ENCODE measurements at places on chromosomes 2 and 18. TPM values are rescaled to one million over a fixed set of nuclear protein-coding genes. Genes with fewer than 3 reads are reported as not detected.

Gene MYO1B
- total RNA-seq = 44.4 TPM

- peaks cover 50% of the 10 kb centered on the region for H3K4me1 ChIP-seq
- H3K27ac ChIP-seq = peak overlapping the region; percentile 85
- no peaks in the 10 kb centered on the region for H3K27me3 ChIP-seq
- no peak for DNase-seq
These were observed 47.6 kb downstream of the TNS1 start for GRCh38 chr2:217954971-217955740.

GRCh38 chr2:38765551-38765950 is 12.5 kb upstream of the GEMIN6 start:
- DNase-seq = no peak
- H3K27ac ChIP-seq = no peak overlapping the region
- H3K4me1 ChIP-seq = no peaks in the 10 kb centered on the region
- no peaks in the 10 kb centered on the region for H3K27me3 ChIP-seq
- no peak overlapping the region for H3K4me3 ChIP-seq
- no peaks in the 10 kb centered on the region for H3K36me3 ChIP-seq

DNA sequence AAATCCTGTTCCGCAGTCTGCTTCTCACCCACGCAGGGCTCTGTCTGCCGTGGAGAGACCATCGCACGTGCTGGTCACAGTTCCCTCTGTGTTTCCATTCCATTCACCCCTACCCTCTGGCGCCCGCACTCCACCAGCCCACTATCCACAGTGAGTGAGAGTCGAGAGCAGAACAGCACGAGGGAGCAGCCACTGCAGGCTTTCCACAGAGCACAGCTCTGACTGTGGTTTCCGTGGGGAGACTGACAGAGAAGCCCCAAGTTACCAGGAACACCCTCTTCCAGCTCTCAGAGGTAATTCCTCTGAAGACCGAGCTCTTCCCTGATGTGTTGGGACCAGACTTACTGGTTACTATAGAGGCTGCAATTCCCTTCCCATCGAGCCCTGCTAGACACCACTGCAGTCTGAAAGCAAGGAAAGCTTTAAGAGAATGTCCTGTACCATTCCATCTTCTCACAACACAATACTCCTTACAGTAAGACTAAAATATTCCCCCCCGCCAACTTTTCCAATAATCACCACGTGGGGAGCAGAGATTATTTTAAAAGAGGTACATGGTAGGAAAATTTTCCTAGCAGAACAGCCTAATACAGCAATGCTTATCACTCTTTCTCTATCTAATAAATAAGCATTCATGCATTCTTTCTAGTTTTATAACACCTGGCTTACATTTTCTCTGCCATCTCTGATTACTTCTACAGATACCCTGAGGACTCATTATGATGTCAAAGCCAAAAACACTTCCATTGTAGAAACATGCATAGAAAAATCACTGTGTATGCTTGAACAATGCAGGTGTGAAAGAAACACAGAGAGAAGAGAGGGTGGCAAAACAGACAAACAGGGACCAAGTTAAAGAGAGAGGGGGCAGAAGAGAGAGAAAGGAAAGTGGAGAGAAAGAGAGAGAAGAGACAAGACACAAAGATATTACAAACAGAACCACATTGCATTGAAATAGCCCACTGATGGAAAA is 4.7 kb downstream of the MYT1L start:
- H3K4me3 ChIP-seq = no peak overlapping the region
- H3K4me1 ChIP-seq = no peaks in the 10 kb centered on the region
- no peaks in the 10 kb centered on the region for H3K27me3 ChIP-seq

- no peak overlapping the region for H3K27ac ChIP-seq
- no peak overlapping the region for H3K4me3 ChIP-seq
- no peaks in the 10 kb centered on the region for H3K36me3 ChIP-seq
These were observed 45.0 kb downstream of the PMS1 start for GRCh38 chr2:189829102-189829833.

GRCh38 chr2:70115646-70116442 is 28.6 kb downstream of the PCBP1 start:
- H3K36me3 ChIP-seq = no peaks in the 10 kb centered on the region
- no peaks in the 10 kb centered on the region for H3K27me3 ChIP-seq
- no peak overlapping the region for H3K27ac ChIP-seq
- peaks cover 41% of the 10 kb centered on the region for H3K4me1 ChIP-seq
- H3K4me3 ChIP-seq = no peak overlapping the region

Gene BMPR2
- 52.3 TPM for total RNA-seq

All from tibial nerve (tissue), 4 donors.